T-helper 1 cell (primary cell): ENCODE measurements at places on chromosomes 2 and 18.

DNA sequence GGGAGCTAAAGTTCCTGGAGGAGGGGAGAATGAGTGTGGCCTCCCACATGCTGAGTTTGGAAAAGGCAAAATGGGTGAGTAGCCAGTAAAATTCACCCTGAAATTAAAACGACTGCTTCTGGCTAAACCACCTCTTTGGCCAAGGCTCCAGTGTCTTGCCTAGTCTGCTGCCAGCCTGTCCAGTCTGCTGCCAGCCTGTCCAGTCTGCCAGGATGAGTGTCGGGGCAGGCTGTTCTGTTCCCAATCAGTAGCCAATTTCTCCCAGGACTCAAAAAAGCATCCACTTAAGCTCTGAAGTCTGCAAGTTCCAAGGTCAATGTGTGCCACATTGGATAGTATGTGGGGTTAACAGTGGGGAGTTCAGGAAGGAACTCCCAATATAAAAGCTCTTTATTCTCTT is 134.6 kb upstream of the KLHL29 start:
- DNase-seq, result no peak

DNA sequence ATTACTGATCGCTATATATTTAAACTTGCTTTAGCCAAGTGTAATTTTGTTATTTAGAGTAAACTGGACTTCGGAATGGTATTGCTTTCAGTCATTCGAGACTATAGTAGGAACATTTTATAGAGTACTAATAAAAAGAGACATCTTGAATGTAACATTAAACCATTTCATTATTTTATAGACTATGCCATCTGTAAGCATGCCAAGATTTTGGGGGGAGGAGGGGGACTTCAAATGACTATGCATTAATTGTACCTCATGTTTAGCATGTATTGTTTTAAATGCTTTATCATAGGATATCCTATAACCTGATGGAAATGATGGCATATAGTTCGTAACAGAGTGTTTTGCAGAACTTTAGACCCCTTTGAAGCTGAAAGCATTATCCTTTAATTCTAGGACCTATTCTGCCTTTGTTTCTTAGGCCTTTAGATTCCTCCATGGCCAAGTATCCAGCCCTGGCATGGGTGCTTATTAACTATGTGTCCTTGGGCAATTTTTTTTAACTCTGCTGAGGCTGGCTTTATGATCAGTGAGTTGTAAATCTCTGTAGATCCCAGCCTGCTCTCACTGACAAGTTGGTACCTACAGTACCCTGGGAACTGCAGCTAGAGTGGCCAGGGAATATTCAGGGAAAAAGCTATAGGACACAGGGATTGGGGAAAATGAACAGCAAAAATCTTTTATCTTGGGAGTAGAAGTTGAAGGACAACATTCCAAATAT is 93.4 kb downstream of the PARD3B start:
- no peak for DNase-seq

DNA sequence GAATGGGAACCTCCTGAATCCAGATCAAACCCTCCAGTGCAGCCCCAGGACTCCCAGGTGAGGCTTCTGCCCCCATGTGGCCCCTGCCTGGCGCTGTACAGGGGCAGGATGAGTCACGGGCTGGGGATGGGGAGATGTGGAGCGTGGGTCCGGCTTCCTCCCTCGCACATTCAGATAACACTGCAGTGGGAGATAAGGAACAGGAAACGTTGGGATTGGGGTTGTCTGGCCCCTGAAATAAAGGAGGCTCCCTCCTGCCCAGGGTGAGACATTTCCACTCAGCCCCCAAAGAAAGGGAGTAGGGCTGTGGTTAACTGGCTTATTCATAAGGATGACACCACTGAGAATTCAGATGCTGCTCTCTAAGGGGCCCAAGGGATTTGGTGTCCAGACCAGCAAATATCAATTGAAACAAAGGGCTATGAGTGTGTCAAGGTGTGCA is 30.7 kb downstream of the IGFBP5 start:
- DNase-seq, result no peak

DNA sequence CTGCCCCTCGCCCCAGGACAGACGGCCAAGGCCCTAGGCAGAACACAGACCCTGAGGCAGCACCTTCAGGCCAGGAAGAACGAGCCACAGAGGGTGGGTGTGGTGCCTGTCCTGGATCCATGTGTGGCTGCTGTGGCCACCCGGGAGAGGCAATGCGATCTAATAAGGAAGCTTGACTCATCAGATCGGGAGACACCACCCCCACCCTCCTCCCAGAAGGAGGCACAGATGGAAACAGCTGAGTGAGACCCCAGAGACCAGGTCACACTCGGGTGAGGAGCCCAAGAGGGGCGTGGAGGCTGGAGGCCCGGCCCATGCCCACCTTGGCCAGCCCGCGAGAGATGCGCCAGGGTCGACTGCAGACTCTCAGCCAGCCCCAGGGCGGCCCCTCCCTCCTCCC is 20.3 kb downstream of the KCNG2 start:
- no peak for DNase-seq

- no peak for DNase-seq
Measured at GRCh38 chr18:37432436-37433195, 133.0 kb downstream of the CELF4 start.

- DNase-seq, result no peak
Measured at GRCh38 chr2:236827997-236828396, 257.7 kb upstream of the COPS8 start.

GRCh38 chr2:126907671-126908070 is 9.0 kb downstream of the TEX51 start:
- no peak for DNase-seq

DNA sequence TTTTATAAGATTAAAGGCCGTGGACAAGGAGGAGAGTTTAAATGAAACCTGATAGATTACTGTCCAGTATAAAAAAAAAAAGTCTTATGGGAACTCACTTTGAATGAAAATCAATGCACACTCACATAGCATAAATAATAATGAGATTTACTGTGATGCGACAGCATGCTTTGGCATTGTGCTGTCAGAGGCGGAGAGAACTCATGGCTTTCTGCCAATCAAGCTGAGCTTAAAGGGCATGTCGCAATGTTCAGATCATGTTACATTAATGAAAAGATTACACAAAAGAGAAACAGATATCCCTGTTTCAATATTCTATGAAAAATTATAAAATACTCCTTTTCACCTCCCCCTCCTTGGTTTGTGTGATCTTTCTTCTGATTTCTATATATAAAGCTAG is 310.8 kb downstream of the ERBB4 start:
- DNase-seq, result no peak

- no peak for DNase-seq
Measured at GRCh38 chr2:192004188-192004963, 157.5 kb upstream of the CAVIN2 start.

DNA sequence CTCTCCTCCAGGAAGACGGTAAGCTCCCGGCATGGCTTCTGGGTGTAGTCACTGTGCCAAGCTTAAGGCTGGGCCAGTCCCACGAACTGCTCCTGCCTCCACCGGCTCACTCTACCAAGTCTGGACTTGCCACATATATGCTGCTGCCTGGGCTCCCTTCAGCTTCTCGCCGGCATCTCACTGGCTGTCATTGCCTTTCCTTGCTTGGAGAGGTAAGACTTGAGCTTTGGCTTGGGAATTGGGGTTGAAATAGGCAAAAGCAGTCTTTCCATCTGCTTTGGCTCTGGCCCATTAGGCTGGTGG is 481.0 kb downstream of the TGIF1 start:
- DNase-seq, result no peak

DNA sequence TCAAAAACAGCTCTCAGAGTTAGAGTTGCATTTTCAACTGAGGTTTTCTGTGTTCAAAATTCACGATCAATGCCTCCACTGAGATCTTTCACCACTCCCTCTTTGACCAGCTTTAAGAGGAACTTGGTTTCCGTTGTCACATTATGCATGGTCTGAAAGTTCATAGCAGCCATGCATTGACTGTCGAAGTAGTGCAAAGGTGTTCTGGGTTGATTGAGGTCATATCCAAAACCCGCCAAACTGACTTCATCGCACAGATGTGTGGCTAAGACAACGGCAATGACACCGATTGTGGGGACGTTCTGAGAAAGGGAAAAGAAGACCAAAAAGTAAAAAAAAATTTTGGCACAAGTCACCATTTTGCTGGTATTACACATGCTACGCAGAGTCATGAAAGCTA is 48.7 kb downstream of the ST3GAL5 start:
- DNase-seq, result no peak

- DNase-seq, result peak; percentile 25
Measured at GRCh38 chr2:201235860-201236811, 24.2 kb upstream of the CASP8 start.

- DNase-seq, result no peak
Measured at GRCh38 chr18:56716692-56717146, 65.6 kb downstream of the WDR7 start.

DNA sequence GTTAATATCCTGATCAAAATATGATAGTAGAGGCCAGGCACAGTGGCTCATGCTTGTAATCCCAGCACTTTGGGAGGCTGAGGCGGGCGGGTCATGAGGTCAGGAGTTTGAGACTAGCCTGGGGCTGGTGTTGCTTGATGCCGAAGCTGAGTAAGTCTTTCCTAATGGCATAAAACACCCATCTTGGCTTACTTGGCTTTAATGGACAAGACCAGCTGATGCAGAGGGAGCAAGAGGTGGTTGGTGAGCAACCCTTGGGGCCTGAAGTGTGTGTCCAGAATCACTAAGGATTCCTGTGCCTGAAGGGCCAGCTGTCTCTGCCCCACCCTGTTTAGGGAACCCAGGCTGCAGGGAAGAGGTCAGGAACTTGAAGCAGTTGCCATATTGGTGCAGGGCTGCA is 217.2 kb downstream of the ARL4C start:
- DNase-seq, result no peak

- DNase-seq, result no peak
Measured at GRCh38 chr2:45713136-45713535, 61.7 kb downstream of the PRKCE start.
